ENCODE measurements at places on chromosomes 6 and 20.

DNA sequence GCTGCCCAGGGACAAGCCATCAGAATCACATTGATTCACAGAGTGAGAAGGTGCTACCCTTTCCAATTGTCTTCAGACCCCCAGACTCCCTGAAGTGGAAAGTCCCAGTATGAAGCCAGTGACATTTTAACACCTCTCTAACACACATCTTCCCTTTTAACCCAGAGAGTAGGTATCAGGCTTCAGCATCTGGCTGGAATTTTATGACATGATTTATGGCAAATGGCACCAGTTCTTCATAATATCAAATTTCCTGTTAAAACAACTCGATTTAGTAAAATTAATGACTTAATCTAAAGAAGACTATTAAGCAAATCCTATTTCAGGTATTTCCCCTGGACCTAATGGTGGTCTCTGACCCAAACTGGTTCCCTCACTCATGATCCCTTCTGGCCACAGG lies 25.0 kb downstream of the KCNB1 start:
- no peak for DNase-seq

DNA sequence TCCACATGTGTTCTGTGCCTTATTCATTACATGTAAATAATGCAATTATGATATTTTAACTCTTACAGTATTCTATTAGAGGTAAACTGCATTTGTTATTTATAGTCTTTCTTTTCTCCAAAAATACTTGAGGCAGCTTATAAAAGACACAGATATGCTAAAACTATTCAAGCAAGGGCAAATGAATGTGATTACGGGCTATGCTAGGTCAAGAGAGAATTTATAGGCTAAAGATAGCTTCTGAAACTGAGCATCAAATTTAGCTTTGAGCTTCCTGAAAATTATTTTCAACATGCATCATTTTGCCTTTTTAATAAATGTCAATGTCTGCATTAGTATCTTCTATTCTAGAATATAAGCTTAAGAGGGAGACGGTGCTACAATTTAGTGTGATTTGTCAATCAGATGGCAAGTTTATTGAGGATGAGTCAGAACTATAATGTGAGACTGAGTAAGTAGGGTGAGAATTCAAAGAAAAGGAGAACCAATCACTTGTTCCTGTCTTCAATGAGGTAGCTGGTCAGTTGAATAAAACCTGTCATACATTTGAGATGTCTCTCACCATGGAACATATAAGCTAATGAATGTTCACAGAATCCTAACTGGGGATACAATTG lies 669.4 kb upstream of the CITED2 start:
- no peak for DNase-seq

GRCh38 chr20:24102290-24102689 lies 113.7 kb upstream of the GGTLC1 start:
- no peak for DNase-seq

GRCh38 chr20:53181866-53182376 lies 209.8 kb downstream of the TSHZ2 start:
- no peak for DNase-seq

GRCh38 chr6:154229786-154230185 lies 126.8 kb downstream of the IPCEF1 start:
- no peak for DNase-seq
